NCI-H2227 treated with DMSO at 0.1 percent for 48 hours (cell line): ENCODE measurements at places on chromosomes 3 and 15.
A peak's percentile ranks its signal among the peaks of the same experiment; 100 is the strongest.

DNA sequence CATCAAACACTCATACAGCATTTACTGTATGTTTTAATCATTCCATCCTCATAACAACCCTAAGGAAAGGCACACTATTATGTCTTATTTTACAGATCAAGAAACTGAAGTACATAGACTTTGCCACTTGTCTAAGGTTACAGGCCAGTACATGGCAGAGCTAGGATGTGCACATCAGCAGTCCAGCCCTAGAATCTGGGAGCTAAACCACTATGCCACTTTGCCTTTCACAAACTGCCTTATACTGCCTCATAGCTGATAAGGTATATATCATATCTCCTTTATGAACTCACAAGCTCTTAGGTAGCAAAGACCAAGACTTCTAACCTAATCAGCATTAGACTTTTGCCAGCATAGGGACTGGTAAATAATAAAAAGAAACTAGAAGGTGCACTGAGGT, 49.1 kb downstream of the MYO9A start:
- no peak for DNase-seq

- no peak for DNase-seq
These were observed 5.5 kb downstream of the DAZL start for GRCh38 chr3:16599694-16600093.

DNA sequence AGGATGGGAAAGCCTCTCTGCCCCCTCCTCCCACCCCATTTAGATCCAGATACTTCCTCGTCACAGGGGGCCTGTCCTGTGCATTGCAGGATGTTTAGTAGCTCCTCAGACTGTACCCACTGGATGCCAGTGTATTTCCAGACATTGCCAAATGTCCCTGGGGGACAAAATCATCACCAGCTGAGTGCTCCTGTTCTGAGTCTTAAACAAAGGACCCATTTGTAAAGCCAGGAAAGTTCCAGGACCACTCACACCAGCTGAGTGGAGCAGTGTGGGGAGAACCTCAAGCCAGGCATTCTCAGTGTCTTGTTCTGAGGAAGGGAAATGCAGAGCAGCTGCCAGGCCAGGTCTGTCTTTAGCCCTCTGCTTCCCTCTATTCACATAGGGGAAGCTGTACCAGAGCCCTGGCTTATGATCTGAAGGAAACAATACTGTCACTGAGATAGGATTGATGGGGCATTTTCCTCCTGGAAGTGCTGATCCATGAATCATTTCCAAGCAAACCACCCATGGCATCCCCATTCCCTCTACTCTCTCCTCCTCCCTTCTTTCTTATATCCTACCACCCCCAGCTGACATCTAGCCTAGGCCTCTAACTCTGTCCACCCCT, 67.4 kb upstream of the MEX3B start:
- no peak for DNase-seq

DNA sequence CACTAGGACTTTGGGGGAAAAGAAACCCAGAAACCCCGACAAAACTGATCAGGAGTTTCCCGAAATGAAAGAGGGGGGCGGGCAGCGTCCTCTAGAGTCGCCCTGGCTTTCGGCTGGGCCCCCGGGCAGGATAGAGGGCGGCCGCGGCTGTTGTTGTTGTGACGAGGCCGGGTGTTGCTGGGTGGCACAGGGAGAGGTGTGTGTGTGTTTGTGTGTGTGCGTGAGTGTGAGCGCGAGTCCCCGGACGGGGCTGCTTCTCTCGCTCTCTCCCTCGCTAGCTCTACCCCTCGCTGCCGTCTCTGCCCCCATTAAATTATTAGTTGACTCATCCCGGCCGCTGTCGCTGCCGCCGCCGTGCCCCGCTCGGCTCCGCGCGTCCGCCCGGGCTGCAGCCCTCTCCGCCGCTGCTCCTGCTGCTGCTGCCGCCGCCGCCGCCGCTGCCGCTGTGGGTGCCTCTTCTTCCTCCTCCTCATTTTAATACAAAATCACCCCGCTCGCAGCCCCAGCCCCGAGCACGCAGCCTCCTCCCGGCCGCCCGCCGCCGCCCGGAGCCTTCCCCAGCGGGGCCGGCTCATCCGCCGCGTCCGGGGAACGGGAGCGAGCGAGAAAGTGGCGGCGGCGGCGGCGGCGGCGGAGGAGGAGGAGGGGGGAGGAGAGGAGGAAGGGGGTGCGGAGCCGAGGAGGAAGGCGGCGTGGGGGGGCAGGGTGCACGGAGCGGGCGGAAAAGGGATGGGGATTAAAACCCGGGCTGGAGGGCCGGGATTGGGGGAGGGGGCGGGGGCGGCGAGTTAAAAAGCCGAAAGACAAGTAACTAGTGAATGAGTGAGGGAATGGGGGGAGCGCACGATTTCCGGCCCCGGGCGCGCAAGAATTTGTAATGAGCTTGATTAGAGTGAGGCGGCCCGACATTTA, at the start of gene SATB1:
Gene SATB1, minus strand, starts transcription at position 611 of the 912 bp plus-strand sequence. CDS start 4,372 bp downstream, outside the sequence.
- peak; percentile 26 for DNase-seq

DNA sequence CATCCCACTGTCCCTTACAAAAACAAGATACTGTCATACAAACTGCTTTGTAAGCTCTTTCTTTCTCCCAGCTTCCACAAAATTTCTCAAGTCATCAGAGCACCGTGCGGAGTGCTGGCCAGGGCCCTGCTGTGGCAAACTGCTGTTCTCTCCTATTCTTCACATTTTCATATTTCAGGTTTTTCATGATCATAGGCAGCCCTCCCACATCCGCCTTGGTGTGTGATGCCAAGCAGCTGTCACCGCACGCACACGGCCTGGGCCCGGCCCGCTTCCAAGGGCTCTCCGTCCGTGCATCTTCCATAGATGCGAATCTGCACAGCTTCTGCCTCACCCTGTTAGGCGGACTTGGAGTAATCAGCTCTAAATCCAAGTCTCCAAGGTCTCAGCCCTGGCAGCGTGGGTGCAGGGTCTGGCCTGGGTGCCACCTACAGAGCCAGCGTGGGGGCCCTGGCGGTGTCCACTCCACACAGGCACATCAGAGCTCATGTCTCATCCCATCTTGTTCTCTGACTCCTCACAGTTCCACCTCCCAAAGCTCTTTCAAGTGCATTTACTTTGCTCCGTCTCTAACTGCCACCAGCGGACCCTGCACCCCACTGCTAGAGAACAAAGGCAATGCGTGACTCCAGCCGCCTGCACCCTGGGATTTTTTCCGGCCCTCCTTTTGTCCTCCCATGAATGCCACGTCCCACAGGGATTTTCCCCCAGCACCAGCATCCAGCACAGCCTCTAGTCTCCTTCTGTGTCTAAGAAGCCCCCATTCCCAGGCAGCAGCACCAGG, 27.2 kb downstream of the CYFIP1 start:
- DNase-seq, result no peak

DNA sequence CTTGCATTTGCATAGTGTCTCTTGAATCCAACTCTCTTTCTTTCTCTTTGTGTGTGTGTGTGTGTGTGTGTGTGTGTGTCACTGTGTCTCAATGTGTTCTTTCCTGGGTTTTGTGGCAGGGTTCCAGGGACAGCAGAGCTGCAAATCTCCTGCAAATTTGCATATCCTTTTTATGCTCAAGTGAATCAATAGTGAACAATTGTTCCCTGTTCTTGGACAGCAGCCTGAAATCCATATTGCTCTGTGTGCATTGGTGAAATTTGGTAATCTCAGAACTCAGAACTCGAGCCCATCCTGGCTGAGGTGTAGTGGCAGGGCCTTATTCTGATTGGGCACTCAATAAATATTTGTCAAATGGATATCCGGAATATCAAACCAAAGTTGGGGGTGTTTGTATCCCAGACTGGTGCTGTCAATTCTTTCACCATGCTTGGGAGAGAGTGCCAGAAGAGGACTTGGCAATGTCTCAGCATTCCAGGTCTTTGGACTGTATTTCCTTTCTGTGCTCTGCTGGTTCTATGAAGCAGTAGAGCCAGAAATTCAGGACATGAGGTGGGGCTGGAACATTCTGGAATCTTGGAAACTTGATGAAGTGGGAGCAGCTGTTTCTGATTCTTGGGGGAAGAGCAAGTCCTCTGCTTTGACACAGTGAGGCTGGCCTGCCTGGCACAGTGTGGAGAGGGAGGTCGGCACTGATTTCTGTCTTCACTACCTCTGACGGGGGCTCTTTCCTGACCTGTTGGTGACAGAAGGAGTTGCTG, 380.6 kb upstream of the C2CD4B start:
- no peak for DNase-seq

DNA sequence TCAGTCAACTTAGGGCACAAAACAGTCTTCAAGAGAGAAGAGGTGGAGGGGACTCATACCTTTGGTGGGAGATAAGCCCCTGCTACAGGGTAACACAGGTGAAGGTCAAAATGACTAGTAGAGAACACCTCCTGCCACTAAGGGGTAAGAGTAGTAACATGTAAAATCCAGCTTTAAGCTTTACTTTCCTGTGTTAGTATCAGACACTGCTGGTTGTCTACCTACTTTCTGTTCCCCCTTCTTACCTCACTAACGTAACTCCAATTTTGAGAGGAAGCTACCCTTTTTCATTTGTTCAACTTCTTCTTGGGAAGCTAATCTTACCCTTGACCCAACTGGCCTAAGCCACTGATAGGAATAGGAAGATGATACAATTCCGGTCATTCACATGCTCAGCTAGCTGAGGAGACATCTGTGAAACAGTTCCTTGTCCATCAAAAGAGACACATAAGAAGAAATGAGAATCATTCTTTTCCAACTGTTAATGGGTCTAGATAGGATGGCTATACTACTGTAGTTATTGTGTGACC, 826.8 kb upstream of the CFAP20DC start:
- no peak for DNase-seq

- DNase-seq, result no peak
These were observed 41.8 kb downstream of the ANP32A start for GRCh38 chr15:68778876-68779275.

GRCh38 chr15:49041426-49041825, 4.8 kb downstream of the SECISBP2L start:
- no peak for DNase-seq

DNA sequence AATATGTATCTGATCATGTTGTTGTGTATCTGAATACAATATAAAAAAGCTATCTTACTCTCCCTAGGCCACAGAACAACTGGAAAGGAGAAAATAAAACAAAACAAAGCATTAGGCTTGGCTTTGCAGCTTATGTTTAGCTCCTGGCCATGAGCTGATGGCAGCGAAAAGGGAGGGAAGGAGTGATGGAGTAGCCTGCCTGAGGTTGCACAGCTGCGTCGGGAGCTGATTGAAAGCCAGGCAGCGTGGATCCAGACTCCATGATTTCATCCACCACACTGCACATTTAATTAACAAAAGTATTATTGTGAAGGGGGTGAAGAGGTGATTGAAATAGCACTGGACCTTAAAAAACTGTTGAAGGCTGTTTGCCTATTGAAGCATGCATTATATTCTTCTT, 212.2 kb downstream of the GABRG3 start:
- DNase-seq, result no peak

DNA sequence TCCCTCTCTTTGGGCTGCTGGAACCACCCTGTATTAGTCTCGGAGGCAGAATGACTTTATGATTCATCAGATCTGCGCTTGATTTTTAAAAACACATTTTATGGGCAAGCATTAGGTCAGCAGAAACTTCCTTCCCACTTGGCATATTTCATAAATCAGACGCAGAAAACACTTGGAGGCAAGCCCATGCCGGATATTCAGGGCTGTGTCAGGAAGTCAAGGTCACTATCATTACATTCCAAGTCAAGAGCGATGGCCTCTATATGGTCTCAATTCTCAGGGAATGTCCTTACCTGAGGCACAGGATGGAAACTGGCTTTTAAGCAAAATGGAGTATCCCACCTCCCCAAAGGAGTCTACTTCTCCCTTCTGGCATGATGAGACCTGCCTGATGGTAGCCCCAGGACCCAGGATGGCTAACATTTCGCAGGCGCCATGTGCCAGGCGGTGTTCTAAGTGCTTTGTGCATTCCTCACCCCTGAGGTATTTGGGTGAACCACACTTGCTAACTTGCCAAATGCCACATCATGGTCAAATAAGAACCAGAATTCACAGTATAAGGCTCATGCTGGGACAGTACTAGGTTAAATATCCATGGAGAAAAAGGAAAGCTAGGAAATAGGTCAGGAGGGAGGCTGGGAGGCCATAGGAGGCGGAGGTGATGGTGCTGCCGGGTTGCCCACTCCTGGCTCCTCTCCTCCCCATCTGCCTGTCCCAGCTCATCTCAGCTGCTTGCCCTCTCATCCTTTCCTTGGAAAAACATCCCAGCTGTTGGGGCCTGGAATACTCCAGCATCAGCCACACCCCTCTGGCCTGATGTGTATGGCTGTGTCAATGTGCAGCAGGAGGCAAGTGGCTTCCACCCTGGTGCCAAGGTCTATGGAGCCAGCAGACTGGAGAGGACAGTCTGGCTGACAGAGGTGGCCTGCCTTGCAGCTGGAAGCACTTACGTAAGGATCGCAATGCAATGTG, 18.8 kb downstream of the BCL2L10 start:
- DNase-seq, result no peak

- no peak for DNase-seq
These were observed 944 bp upstream of the EIF4E3 start for GRCh38 chr3:71726146-71726545.

- DNase-seq, result no peak
These were observed 76.0 kb downstream of the SUCLG2 start for GRCh38 chr3:67578416-67578815.

- no peak for DNase-seq
These were observed 168.1 kb upstream of the MBNL1 start for GRCh38 chr3:152100491-152101132.

GRCh38 chr3:67550541-67550940, 103.9 kb downstream of the SUCLG2 start:
- DNase-seq, result no peak

- DNase-seq, result no peak
These were observed at the start of gene AGBL1 for GRCh38 chr15:86079508-86080266. TSS of gene AGBL1 (plus strand) at chr15:86079871.

DNA sequence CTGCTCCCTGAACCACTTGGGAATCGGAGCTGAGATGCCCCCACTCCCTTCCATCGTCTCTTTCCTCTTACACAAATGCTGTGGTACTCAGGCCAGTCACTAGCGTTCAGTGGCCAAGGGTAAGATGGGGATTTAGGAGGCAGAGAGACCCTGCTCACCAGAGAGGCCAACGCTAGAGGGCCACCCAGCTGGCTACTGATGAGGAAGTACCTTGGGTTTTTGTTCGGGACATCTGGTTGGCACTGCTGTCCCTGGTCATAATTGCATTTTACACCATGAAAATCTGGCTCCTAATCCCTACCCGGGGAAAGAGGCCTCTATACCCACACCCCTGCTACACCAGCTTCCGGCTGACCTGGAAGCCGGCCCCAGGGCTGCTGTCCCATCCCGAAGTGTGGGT, 7.7 kb downstream of the MAP6D1 start:
- DNase-seq, result no peak

DNA sequence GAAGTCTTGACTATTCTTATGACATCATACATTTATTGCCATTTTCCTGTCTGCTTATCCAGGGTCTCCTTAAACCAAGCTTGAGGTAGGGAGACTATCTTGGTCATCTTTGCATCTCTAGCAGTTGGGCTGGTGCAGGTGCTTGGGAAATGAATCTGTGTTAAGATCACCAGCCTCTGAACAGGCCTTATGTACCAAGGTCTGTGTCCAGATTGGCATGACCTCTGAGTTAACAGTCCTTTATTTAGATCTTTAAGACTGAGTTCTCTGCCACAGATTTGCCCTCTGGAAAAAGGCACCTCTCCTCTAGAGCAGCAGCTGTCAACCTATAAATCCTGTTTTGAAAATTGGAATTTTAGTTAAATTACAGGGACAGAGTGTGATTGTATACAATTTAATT, 35.4 kb downstream of the RAB7A start:
- DNase-seq, result no peak
